ENCODE measurements at places on chromosomes 5 and 9.

DNA sequence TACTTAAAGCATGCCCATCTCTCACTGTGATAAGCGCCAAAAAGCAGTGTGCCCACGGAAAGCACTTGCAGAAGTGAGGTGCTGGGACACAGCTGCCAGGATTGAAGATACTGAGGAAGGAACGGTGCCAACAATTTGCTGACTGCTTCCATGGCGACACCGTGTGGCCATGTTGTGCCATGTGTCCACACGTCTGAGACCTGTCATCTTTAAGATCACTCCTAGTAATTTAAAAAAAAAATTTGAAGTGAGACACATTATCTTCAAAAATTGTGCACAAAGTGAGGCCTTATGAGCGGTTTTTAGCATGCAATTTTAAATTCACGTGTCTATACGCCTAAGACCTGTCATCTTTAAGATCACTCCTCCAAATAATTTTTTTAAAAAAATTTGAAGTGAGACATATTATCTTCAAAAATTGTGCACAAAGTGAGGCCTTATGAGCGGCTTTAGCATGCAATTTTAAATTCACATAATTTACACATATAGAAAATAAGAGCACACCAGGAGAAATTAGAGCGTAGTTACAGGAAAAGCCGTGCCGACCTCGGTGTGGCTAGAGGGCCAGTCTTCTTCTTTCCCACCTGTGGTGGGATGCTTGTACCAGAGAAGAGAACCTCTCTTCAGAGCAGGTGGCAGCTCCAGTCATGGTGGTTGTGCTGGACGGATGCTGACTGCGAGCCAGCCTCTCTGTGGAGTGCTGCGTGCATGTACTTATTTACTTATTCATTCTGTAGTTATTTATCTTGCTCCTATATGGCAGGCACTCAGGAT, 21.4 kb upstream of the FLT4 start:
- DNase-seq: no peak

DNA sequence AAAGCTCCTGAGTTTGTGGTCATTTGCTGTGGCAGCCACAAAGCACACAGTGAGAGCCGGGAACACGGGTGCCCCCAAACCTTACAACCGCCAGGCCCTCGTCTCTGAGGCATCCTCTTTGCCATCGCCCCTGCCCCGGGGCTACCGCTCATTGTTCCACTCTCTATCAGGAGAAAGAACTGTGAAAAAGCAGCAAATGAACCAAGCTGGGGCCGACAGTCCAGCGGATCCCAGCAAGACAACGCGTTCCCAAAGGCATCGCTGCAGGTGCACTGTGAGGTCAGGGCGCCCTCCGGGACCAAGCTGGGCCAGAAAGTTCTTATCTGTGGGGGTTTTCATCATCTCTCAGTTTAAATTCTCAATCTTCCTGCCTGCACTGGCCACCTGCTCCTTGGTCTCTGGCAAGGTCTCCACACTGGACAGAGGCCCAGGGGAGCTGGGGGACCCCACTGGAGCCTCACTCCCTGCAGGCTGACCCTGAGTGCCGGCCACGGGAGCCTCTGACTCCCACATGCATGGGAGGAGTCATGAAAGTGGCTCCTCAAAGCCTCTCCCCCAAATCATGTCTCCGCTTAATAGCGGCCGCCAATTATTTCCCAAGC, 32.1 kb downstream of the VAV2 start:
- no peak for DNase-seq

GRCh38 chr5:120808606-120809005, 344.5 kb downstream of the PRR16 start:
- DNase-seq: no peak

DNA sequence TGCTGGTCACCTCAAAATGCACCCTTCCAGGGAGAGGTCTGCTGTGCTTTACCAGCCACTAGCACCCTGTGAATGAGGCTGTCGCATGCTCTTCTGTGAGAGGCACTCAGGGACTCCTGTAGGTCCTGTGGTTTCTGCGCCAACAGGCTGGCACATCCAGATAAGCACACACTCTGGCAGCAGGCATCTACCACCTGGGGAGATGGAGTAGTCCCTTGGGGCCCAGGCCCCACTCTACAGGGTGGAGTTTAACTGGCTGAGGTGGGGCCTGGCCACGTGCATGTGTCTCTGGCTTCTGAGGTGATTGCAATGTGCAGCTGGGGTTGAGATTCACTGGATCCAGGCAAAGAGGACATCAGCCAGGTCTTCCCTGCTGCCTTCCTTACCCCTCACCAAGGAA, 32.3 kb downstream of the TMEM174 start:
- DNase-seq: no peak

- DNase-seq: no peak
These were observed 56.5 kb downstream of the PDE4D start for GRCh38 chr5:59837071-59837470.

GRCh38 chr5:13866792-13867191, 77.7 kb downstream of the DNAH5 start:
- DNase-seq: no peak

DNA sequence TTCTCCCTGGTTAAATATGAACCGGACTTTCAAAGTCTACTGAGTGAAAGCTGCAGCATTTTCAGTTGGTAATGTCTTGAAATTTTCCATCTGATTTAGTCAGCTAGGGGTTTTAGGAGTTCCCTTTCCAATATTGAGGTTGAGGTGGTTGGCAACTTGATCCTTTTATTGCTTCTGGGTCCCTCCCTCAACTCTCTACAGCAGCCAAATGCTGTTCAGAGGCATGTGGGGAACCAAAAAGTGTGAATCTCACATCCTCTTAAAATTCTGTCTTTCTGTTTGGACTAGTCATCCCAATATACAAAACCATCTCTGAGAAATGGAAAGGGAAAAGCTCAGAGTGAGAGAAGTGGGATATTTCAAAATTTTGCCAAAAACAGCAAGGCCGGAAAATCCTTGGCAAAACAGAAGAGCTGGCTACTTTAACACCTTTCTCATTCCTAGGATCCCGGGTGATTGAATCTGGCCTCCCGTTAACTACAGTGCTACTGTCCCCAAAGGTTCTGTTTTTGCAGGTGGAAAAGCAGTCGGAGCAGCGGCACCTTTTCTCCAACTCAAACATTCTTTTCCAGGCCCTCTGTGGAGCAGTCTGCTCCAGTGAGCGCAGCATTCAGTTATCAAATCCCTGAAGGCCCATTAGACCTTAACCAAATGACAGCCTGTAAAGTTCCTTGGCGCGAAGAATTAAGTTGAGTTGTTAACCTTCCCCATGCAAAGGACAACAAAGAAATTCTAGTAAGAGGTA, 345.9 kb upstream of the NUDT12 start:
- DNase-seq: no peak

- DNase-seq: no peak
These were observed 60.1 kb downstream of the OTULIN start for GRCh38 chr5:14724633-14725032.
